ENCODE measurements at places on chromosomes 13 and 19.

GRCh38 chr19:1572795-1573194 lies 4.7 kb upstream of the MEX3D start:
- DNase-seq = no peak

GRCh38 chr13:78286748-78287147 lies 316.6 kb downstream of the POU4F1 start:
- DNase-seq = no peak

GRCh38 chr13:100182900-100183490 lies 94.1 kb downstream of the PCCA start:
- DNase-seq = peak; percentile 33

DNA sequence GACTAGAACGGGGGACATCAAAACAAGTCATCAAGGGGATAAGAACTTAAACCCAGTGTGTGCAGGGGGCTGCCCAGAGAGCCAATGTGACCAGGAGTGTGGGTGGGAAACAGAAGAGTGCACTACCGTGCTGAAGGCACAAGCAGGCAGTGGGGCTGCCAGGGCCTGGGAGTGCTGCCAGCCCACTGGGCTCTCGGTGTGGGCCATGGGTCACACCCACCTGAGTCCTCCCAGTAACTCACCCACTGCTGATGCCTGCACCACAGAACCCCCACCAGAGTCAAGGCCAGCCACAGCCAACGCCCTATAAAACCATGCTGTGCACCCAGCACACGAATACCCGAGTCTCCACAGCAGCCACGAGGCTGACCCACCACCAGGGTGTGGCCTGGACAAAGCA lies 8.5 kb downstream of the MED26 start:
- no peak for DNase-seq

GRCh38 chr13:59464926-59465325 lies 698.8 kb downstream of the DIAPH3 start:
- DNase-seq = peak; percentile 69

DNA sequence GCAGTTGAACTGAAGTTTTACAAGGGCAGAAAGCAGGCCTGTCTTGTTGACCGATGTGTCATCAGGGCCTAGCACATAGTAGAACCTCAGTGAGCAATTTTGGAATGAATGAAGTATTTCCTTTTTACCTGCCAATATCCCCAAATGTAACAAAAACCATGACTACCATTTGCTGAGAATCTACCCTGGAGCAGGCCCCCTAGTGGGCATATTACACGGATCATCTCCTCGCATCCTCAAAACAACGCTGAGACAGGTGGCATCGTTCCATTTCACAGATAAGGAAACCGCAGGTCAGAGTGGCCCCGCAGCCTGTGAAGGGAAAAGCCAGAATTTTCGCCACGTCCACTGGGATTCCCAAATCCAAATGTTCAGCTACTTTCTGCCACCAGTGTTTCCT lies 77.9 kb downstream of the CACNA1A start:
- DNase-seq = peak; percentile 28

DNA sequence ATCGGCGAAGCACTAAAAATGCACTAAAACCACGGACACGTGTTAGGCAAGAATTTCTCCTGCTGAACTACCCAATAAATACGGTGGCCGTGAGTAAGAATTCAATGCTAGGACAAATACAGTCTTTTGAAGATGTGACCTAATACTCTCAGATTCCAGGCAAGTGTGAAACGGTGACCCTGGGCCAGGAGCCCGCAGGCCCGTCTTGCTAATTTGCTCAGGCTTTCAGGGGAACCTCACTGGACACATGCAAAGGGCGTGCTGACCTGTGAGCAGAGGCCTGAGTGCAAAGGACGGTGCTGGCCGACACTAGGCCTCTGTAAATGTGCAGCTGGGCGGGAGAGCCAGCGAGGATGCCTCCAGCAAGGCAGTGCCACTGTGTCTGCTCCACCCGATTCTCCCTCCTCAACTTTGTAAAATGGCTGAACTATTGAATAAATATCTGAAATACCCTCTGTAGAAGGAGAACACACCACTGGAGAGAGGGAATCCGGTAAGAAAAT lies 70.1 kb downstream of the STK24 start:
- DNase-seq = no peak

DNA sequence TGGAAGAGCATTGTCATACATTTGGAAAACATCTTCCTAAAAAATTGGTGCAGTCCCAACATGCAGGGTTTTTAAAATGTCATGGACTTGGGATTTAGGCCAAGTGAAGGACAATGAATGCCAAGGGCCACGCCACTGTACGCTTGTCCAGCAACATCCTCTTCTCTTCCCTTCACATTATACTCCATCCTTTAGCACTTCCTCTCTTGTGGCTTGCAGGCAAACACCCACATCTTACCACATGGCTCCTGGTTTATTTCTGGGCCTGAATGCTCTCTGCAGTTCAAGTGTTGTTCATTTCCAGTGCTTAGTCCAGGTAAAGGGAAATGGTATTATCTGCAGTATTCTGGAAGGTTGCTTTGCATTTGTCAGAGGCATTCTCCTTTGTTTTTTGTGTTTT lies 45.0 kb downstream of the CBY2 start:
- DNase-seq = peak; percentile 34

- DNase-seq = no peak
These were observed 21.0 kb downstream of the TPP2 start for GRCh38 chr13:102617697-102618350.

GRCh38 chr13:44576351-44577235 lies 463 bp upstream of the TSC22D1 start:
- DNase-seq = no peak

DNA sequence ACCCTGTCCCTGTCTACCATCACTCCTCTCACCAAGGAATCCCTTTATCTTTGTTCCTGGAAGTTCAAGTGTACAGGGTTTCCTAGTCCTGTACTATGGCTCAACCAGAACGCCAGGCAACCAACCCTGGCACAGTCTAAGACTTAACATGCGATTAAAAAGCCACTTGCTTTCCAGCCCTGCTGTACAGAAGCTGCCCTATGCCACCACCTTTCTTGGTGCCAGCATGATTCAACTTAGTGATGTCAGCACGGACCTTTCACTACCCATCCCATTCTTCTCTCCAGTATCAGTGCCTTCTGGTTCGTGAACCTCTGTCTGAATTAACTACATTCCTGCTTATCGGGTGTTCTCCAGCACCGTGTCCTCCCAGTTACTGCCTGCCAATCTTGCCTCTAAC lies 151.1 kb downstream of the KLF12 start:
- no peak for DNase-seq

GRCh38 chr19:39995794-39996193 lies 1.1 kb upstream of the ZNF546 start:
- DNase-seq = no peak

DNA sequence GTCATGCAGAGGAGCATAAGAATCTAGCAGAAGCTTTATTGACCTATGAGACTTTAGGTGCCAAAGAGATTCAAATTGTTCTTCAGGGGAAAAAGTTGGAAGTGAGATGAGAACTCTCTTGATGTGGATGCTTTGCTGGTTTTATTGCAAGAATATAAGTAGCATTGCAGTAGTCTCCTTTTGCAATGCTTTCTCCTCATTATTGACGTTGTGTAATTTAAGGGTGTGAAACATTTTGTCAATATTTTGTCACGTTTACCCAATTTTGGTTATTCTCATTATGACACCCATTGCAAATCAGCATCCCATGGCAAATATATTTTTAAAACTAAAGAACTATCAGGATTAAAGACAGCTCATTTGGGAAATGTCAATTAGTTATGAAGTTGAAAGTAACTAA lies 11.9 kb upstream of the LILRB5 start:
- DNase-seq = no peak

GRCh38 chr13:105445796-105446195 lies 1089.7 kb downstream of the EFNB2 start:
- DNase-seq = no peak

DNA sequence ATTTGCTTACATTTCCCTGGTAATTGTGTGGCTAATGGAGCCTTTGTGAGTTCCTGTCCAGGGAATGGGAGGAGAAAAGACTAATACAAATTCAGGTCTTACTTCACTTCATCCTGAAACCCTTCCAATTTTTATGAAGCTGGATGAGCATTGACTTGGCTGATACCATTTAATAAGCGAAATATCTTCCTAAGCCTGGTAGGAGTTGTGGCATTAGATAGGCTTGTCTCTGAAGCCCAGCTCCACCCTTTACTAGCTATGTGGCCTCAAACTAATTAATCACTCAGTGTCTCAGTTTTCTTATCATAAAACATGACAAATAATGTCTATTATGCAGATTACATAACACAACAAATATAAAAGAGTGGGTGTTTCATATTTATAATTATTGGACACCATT lies 106.3 kb downstream of the FGF9 start:
- no peak for DNase-seq

DNA sequence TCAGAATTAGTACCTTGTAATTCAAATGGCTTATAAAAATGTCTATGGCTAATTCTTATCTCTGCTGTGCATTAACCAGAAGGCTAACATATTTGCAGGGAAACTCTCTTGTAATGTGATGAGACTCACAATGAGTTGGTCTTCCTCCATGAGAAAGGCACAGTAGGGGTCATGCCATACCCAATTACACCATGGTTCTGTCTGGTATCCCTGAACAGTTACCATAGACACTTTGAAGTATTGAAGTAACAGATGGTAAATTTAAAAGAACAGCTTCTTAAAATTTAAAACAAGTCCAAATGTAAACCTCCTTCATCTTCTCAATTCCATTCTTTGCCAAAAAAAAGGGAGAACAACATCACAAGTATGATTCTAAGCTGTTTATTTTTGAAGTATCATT lies 22.6 kb upstream of the SLAIN1 start:
- DNase-seq = no peak

DNA sequence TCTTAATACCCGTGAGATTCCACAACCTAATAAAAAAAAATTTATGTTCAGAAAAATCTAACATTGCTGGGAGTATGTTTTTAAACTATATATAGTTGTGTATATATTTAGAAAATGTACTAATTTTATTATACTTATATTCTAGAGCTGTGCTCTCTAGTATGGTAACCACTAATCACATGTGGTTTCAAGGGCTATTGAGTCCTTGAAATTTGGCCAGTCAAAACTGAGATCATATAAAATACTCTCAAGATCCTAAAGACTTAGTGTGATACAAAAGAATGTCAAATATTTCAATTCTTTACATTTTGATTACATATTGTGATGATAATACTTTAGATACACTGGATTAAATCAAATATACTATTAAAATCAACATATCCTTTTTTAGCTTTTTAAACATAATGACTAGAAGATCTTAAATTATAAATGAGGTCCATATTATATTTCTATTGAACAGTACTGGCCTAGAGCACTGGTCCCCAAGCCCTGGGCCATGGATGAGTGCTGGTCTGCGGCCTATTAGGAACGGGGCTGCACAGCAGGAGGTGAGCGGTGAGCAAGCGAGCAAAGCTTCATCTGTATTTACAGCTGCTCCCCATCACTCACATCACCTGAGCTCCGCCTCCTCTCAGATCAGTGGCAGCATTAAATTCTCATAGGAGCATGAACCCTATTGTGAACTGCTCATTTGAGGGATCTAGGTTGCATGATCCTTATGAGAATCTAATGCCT lies 176.5 kb upstream of the NBEA start:
- no peak for DNase-seq

- no peak for DNase-seq
These were observed 57.7 kb upstream of the LDLR start for GRCh38 chr19:11031421-11032070.

GRCh38 chr13:75425216-75426009 lies 56.6 kb downstream of the TBC1D4 start:
- peak; percentile 32 for DNase-seq

- peak; percentile 32 for DNase-seq
These were observed 933 bp downstream of the ARHGEF7 start for GRCh38 chr13:111115965-111116521.

DNA sequence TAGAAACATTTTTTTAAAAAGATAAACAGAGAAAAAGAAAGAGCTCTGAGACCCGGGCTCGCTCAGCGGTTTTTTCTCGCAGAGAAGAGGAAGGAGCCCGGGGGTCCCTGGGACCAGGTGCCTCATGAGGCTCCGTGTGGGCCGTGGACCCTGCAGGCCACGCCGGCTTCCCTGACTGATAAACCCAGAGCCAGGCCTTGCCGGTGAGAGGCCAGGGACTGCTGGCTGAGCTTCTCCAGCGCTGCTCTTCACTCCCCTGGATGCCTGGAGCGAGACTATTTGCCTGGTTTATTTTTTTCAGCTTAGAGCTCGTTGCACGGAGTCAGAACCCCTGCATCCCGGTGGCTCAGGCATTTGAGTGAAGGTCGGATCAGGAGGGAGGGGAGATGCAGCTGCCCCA lies 53.4 kb upstream of the F7 start:
- no peak for DNase-seq

- no peak for DNase-seq
These were observed 68.4 kb downstream of the TEX26 start for GRCh38 chr13:31000889-31001288.

GRCh38 chr19:14003251-14004055 lies 2.7 kb downstream of the RFX1 start:
- DNase-seq = no peak

GRCh38 chr13:25980255-25980654 lies 71.6 kb downstream of the SHISA2 start:
- no peak for DNase-seq

DNA sequence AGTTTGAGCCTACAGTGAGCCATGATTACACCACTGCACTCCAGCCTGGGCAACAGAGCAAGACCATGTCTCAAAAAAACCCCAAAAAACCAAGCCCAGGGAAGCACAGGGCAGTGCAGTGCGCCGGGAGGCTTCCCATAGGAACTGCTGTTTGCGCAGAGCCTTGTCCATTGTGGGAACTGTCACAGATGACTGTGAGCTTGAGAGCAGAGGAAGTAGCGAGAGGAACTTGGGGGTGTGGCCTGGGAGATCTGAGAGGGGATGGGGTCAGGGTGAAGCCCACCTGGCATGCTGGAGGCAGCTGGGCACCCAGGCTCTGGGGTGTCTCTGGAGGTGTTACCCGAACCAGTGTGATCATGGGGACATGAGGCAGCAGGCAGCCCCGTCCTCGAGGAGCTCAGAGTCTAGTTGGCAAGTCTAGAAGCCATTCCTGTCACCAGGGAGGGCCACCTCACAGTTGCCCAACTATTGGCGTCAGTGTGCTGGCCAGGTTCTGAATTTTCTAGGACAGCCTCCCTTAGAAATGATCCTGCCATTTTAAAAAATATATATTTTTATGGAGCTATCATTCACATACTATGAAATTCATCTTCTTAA lies 10.4 kb downstream of the KDM4B start:
- no peak for DNase-seq

All from KBM-7 (cell line).